ENCODE measurements at places on chromosomes 4 and X. TPM values are rescaled to one million over a fixed set of nuclear protein-coding genes. Genes with fewer than 3 reads are reported as not detected.

Gene IL13RA2
- not detected for total RNA-seq

Gene SFRP2
- not detected for total RNA-seq

Gene ARHGAP6
- not detected for total RNA-seq

Gene NXT2
- total RNA-seq = 8.8 TPM

Gene RPS6KA6
- 5.7 TPM for total RNA-seq

Gene MAGEC3
- total RNA-seq = not detected

Gene HPGDS
- total RNA-seq = not detected

Gene EMCN
- not detected for total RNA-seq

Gene FAT4
- total RNA-seq = 1.4 TPM

Gene TCEAL2
- not detected for total RNA-seq

Gene ZDHHC15
- not detected for total RNA-seq

Gene PLP1
- total RNA-seq = not detected

Gene SATL1
- not detected for total RNA-seq

Gene MED28
- 42.2 TPM for total RNA-seq
